RWPE2 (cell line): ENCODE measurements at places on chromosomes 16 and 17.

GRCh38 chr16:25038239-25038954 is 23.2 kb upstream of the ARHGAP17 start:
- no peak for DNase-seq

DNA sequence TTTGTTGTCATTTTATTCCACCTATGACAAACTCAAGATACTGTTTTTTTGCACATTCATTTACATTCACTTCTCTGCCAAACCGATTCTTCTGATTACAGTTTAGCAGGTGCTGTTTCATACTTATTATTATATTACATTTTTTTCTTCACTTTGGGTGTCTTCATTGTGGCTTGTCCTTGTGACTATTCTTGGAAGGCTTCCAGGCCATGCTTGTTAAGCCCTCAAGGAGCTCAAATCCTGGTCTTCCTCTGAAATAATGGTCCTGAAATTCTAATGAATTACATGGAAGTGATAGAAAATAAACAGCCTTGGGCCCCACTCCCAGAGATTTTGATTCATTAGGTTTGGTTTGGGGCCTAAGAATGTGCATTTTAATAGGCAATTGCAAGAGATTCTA is 1.4 kb downstream of the KRTAP2-4 start:
- no peak for DNase-seq

DNA sequence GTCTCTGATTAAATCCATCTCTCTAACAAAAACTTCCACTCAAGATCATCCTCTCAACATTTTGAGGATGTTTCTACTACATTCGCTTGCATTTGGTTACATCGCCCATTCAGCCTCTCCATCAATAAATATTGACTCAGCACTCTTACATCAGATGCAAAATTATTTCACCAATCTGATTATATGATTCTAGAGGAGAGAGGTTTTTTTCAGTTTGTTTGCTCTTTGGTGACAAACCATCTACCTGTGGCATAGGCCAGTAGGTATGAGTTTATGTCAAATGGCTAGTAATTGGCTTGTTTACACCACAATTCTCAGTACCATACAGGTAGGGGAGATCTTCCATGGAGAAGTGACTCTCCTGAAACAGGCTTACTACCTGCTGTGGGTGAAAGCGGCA is 52.3 kb downstream of the TOX3 start:
- DNase-seq, result no peak

DNA sequence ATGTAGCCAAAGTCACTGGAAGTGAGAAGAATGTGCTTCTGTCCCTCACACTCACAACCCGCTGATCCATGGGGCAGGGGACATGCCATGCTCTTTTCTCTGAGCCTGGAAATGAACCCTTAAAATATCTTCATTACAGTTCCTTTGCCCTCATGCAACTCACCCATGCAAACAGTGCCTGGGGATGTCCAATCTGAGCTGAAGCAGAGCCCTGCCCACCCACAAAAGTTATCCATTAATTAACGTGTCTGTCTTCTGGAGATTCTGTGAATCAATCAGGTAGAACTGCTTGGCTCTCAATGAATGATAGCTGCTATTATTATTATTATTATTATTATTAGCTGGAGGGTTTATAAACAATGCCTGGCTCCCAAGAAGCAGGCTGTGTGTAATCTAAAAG is 133.7 kb downstream of the USP31 start:
- no peak for DNase-seq

DNA sequence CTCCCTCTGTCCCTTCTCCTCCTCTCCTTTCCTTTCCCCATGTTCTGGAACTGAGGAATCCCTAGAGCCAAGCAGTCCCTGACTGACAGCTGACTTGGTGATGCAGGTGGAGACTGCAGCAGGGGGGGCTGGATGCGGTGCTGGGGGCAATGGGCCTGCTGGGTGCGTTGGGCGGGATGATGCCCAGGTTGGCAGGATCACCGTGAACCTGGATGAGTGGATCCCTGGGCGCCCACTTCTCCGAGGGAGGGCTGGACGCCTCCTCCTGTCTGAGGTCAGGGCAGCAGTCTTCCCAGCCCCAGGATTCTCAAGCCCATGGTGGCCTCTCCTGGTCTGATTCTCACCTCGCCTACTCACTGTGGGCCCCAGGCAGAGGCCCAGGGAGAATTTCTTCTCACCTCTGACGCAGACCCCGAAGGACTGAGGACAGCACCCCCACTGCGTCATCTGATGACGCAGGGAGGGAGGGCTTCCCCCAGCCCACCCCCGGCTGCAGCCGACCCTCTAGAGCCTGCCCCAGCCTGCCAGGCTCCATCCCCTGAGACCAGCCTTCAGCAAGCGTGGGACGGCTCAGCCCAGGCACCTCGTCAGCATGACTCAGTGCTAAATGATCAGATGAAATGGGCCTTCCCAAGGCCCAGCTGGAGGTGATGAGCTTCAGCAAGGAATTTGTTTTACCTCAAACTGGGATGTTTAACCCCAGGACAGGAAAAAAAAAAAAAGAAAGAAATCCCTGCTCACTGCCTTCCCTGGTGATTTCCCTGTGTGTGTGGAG is 188.0 kb upstream of the TNRC6C start:
- DNase-seq, result no peak

DNA sequence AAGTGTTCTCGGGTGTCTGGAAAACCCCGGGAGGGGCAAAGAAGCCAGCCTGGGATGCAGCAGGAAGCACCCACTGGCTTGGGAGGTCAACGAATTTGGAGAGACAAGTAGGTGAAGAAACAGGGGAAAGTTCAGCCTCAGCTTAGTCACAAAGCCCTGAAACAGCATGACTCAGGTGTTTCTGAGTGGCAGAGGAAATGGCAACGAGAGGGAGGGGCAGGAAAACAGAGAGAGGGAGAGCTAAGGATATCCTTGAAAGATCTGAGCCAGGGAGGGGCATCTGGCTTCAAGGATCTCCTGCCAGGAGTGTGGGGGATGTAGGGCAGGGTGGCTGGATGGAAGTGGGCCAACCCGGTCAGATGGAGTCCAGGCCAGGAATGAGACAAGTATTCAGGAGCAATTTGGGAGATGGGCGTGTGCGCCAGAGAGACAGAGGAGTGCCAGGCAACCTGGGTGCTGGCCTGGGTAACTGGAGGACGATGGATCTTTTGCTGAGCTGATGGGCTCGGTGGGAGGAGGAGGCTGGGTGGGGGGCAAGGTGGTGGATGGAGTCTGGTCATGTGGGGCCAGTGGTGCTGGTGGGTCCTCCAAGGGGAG is 27.2 kb downstream of the ABCC3 start:
- peak; percentile 94 for DNase-seq

DNA sequence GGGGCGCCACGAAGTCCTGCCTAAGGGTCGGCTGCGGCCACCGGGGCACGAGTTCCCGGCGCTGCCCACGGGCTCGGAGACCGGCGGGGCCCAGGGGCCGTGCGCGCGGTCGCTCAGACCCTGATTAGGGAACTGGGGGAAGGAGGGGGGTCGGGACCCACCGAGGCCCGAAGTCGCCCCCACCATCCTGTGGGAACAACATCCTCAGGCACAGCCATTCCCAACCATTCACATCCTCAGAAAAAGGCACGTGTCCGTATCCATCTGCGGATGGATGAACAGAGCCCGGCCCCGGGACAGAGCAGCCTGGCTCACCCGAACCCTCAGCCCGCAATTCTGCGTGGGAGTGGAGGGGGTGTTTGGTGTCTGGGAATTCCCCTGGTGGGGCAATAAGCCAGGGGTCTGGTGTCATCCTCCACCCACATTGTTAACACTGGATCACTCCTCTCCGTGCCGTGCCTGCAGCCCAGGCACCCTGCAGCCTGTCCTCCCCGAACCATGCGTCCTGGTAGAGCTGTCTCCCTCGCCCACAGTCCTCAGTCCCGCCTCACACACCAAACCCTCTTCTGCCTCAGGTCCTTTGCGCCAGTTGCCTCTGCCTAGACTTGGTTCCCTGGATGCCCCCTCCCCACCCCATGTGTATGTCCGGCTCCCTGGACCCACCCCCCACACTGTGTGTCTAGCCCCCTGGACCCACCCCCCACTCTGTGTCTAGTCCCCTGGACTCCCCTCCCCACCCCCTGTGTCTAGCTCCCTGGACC is 789 bp upstream of the CCDC57 start:
- DNase-seq, result peak; percentile 77

DNA sequence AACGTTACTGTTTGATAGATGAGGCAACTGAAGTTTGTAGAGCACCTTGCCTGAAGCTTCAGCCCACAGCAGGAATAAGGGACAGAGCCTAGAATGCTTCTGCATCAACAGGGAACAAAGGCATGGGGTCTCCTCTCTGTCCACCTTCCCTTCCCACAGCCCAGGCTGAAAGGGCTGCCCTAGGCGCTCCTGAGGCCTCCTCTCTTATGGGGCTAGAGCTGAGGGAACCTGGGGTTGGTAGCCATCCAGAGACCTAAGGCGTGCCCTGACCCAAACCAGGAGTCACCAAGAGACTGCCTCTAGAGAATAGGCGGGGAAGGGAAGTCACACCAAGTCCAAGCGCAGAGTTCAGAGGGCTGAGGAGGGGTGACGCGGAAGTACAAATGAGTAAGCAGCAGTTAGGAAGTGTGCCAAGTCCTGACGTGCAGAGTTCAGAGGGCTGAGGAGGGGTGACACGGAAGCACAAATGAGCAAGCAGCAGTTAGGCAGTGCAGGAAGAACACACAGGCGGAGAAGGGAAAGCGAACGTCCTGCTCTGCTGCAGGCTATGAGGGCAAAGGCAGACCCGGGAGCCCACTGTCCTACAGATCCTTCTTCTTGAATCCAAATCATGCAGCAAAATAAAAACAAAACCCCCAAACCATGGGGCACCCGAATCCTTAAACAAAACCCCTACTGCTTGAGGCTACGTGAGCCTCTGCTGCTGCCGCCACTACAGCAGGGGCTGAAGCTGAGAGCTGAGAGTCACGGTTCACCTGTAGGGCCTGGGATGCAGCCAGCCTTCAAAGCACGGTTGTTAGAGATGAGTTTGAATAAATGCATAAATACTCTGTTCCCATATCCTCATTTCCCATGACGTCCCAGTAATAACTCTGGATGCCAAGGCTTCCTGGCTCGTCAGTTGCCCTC is 2.7 kb upstream of the SPG7 start:
- DNase-seq, result peak; percentile 87

GRCh38 chr17:12627781-12628451 is 37.8 kb upstream of the MYOCD start:
- no peak for DNase-seq

- DNase-seq, result no peak
These were observed 23.2 kb upstream of the TEKT3 start for GRCh38 chr17:15364615-15365014.

DNA sequence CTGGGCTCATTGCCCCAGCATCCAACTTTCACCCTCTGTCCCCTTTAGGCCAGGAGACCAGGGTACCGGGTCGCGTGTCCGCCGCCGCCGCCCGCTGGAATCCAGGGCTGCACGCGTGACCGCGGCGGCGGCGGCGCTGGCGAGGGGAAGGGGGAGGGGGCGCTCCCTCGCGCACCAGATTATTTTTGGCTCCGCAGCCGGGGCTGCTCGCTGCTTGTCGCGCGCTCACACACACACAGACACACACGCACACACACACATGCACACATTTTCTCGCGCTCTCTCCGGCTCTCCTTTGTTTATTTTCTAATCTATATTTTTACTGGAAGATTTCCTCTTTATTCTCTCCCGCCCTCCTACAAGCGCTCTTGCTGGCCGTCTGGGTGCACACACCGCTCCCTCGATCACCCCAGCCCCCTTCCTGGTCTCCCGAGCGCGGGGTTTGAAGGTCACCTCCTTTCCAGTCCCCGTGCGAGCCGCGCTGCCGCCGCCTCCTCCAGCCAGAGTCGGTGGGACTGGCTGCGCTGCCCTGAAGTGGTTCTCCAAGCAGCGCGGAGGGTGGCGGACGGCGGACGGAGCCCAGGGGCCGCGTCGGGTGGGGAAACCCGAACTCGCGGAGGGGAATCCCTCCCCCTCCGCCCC is 921.4 kb upstream of the EEF2KMT start:
- no peak for DNase-seq

GRCh38 chr17:44967026-44967906 is 837 bp downstream of the C1QL1 start:
- no peak for DNase-seq

DNA sequence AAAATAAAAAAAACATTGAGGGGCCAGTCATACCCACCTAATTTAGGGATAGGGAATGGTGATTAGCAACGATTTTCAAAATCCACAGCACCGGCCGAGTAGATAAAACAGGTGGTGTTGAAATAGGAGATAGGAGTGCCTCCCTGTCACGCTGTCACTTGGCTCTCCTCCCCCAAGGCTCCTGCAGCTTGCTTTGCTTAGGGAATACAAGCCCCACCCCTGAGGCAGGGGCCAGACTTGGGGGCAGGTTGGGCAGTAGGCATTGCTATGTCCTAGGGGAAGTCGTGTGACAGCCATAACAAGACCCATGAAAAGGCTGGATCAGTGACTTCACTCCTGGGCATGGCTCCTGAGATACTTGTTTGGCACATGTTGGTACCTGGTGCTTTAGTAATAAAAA is 25.8 kb downstream of the POLR2A start:
- no peak for DNase-seq

GRCh38 chr17:75645501-75645888 is 12.3 kb downstream of the SMIM5 start:
- peak; percentile 96 for DNase-seq

- DNase-seq, result no peak
These were observed 259.8 kb downstream of the C16orf95 start for GRCh38 chr16:87057211-87057881.

DNA sequence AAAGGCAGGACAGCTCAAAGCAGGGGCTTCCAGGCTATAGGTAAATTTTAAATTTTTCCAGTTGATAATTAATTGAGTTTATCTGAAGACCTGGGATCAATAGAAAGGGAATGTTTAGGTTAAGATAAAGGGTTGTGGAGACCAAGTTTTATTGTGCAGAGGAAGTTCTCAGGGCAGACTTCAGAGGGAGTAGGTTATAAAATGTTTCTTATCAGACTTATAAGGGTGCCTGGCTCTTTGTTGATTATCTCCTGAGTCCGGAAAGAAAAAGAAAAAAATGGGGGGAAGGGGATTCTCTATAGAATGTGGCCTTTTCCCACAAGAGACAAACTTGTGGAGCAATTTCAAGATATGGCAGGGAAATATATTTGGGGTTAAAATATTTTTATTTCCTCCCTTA is 15.9 kb downstream of the SLC46A1 start:
- no peak for DNase-seq

DNA sequence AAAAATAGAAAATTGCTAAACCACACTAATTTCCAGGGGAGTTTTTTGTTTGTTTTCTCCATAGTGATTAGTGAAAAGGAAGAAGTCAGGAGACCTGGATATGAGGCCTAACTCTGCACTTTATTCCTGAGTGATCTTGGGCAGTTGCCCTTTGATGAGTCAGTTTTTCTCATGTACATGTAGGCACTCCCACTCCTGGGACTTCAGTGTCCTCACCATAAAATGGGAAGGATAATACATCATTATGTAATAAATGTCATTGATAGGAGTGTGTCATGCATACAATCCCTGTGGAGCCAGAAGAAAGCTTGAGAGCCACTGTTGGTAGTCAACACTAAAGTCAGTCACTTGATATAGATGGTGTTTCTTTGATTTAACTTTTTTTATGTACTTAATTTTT is 32.5 kb downstream of the WIPF2 start:
- DNase-seq, result no peak

GRCh38 chr17:35046245-35046644 is 17.3 kb downstream of the RFFL start:
- DNase-seq, result no peak
